Astrocyte (in vitro differentiated cells and primary cell): ENCODE measurements at places on chromosomes 3 and 15.

DNA sequence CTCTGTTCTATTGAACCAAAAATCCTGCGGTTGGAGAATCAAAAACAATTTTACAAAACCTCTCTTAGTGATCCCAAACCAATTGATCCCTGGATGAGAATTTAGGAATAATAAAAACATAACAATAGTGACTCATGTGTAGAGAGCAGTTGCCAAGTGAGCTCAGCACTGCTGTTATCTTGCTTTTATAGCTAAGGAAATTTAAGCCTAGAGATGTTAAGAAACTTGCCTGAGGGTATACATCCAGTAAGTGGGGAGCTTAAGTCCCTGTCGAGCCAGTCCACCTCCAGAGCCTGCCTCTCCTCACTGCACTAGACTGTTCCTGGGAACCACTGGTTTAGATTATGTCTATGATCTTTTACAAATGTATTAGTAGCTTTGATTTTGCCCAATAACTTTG lies 358.4 kb upstream of the LMCD1 start:
- peak; percentile 1 for DNase-seq

DNA sequence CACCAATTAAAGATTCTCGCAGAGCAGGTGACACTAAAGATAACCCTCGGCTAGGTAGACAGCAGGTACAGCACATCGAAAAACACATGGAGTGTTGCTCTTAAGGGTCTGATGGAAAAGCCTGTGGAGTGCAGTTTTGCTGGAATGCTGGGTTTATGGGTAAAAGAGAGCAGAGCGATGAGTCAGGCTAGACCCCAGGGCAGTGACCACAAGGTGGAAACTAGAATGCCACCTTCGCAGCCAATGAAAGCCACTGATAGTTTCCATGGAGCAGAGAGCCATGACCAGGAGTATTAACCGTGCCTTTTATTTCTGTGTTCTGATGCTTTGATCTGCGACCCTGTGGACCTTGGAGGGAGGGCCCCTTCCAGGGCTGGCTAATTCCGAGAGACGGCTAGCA lies 149.8 kb downstream of the GABRB3 start:
- no peak for DNase-seq

GRCh38 chr3:74281705-74282104 lies 332.8 kb downstream of the CNTN3 start:
- DNase-seq = no peak

DNA sequence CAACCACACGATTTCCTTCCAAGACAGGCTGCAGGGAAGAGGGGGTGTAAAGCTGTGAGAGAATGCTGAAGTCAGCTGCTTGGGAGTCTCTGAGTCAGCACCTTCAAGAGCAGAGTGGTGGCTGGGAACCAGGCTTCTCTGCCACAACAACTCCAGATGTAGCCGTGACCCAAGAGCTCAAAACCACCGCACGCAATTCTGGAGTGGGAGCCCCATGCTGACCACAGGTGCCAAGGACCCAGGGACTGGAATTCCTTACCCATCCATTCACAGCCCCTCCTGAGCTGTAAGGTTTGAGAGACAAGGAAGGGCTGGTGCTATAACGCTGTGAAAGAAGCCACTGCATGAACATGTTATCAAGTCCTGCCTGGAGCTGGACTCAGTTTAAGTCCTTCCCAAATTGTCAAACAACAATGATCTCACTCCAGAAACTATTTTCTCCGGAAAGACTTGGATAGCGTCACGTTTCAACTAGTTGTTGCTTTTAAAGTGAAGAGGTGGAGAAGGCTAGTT lies 61.4 kb downstream of the UMPS start:
- peak; percentile 99 for DNase-seq

GRCh38 chr3:38564631-38565338 lies 68.6 kb downstream of the EXOG start:
- DNase-seq = no peak

- DNase-seq = no peak
These were observed 415.2 kb downstream of the RAP2B start for GRCh38 chr3:153577059-153577736.

GRCh38 chr15:59244337-59244736 lies 37.7 kb downstream of the LDHAL6B start:
- no peak for DNase-seq

DNA sequence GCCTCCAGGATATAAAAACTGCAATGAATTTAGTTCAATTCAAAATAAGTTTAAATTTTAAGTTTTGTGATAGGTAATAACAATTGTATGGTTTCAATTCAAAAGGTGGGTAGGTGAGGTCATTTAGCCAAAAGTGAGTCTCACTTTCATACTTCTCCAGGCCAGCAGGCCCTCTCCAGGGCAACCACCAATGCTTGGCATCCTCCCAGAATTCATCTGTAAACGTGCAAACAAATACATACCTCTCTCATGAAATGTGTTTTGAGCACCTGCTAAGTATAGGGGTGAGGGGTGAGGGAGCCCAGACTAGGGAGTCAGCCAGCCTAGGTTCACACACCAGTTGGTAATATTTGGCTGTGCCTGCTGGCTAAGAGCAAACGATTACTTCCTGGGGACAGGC lies 22.0 kb upstream of the RBSN start:
- DNase-seq = no peak

DNA sequence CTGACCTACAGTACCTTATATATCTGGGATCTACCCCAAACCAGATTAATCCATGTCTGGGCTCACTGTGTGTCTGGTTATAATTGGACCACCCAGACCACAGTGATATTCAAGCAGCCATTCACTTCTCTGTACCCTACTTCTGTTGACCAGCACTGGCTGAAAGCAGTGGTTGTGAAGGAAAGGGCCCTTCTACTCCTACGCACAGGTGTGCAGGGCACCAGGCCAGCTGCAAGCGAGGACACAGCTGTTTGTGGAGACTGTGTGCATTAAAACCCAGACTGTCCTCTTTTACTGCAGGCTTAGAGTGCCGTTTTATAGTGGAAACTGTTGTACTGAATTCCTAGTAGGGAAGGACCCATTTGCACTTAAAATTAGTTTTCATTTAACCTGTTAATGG lies 29.5 kb downstream of the CTDSPL start:
- no peak for DNase-seq

GRCh38 chr3:177516158-177517011 lies 319.1 kb upstream of the TBL1XR1 start:
- DNase-seq = peak; percentile 99

DNA sequence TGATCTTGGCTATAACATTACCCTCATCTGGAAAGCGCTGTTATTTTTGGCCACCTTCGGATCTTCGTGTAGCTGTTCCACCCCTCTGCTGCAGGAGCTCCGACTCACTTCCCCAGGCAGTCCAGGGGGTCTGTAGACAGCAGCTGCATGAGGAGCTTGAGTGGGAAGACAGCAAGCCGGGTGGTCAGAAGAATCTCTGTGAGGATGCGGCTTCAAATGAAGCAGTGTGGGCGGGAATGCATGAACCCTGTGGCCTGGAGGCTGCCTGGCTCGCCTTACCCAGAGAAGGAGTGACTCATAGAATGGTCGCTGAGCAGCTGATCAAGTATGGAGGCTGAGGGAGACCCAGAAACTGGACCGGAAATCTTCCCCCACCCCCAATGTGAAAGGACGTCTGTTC lies 45.2 kb upstream of the NR2F2 start:
- DNase-seq = peak; percentile 100

DNA sequence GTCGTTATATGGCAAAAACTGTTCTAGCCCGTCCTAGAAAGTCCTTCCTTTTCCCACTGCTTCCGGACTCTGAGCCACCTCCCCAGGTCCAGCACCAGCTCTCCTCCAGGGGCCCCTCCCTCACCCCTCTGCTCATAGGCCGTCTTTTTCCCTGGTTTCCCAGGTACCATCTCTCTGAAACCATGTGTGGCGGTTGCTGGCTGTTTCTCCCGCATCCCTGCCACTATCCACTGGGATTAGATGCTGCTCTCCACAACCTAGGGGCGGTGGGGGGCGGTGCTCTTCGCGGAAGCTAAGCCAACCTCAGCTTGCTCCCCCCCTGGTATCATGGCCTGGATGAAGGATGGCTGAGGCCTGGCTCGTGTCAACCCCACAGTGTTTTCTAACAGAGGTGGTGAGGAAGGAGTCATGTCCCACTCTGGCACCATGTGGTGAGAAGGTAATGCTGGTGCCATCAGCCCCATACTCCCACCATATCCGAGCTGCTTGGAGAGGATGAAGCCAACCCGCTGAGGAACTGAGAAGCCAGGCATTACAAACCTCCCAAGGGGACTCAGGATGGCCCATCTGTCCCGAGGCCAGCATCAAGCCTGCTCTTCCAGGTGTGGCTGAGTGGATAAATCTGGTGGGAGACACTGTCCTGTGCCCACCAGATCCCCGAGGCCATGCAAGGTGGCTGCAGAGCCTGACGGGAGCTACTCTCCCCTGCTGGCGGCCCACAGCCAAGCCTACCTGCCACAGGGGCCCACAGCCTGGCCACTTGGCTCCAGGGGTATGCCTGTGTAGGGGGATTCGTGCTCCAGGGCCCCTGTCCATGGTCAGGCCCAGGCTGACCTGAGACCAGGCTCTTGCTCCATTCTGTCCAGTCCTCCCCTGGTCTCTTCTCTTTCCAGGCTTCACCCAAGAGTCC lies 27.9 kb upstream of the SLC41A3 start:
- DNase-seq = no peak

DNA sequence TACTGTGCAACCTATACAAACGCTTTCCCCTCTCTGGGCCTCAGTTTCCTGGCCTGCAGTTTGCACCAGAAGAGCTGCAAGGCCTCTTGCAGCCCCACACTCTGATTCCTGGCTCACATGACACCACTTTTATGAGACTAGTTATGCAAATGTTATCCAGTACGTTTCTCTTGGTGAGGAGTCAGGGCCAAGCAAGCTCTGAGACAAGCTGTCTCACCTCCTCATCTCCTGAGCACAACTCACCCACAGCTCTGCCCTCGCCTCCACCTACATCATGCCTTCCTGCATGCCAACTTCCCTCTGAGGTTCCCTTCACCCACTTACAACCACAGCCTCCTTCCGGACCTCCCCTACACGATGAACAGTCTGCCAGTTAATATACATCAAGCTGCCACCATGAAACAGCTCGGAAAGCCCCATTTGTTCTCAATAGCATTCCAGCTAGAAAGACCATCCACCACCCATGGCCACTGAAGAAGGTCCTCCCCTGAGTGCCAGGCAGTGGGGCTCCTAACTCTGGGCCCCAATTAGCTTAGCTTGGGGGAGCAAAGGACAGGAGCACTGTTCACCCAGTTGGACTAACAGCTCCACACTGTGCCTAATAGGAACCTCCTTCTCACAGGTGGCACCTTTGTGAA lies 25.0 kb downstream of the CRYGS start:
- no peak for DNase-seq

GRCh38 chr3:170232266-170232665 lies 10.0 kb downstream of the PRKCI start:
- DNase-seq = peak; percentile 56

DNA sequence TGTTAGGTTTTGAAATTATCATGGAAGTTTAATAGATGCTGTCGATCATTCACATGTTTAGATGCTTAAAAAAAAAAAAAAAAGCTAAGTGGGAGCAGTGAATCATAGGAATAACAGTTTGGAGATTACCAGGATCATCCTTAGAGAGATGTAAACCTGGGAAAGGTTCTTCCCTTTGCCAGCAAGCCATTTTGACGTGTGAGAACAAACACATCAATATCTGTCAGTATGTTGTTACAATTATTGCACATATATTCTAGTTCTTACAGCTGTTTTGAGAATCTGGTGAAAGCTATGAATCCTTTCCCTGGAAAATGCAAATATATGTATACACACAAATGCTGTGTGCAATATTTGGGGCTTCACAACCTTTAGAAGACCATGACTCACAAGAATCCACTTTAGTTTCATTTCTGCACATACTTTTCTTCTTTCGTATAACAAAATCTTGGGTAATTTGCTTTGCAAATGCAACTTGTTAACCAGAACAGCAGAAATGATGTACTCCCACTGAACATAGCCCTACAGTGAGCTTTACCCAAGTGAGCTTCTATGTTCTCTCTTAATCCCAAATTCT lies 12.0 kb downstream of the NFKBIZ start:
- no peak for DNase-seq

- DNase-seq = no peak
These were observed 7.3 kb downstream of the ZNF106 start for GRCh38 chr15:42483677-42484076.

- DNase-seq = peak; percentile 36
These were observed 17.5 kb downstream of the AQR start for GRCh38 chr15:34951993-34952392.

DNA sequence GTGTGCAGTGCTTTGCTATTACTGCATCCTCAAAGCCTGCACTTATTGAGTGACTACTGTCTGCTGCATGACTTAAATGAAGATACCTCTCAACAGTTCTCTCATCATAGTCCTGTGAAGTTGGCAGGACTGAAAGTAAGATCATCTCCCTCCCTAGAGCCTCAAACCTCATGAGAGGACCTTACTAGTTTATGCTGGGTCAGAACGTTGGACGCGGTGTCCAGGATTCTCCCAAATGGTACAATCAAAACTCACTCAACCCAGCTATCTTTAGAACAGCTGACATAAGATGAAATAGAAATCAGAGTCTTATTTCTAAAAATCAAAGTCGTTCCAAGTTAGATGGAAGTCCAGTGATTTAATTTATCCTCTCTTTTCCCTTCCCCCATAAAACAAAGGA lies 219.7 kb downstream of the PDZRN3 start:
- DNase-seq = no peak

GRCh38 chr15:78995921-78996893 lies 51.4 kb upstream of the CTSH start:
- no peak for DNase-seq

GRCh38 chr15:26084771-26085170 lies 221.6 kb upstream of the ATP10A start:
- no peak for DNase-seq
